ENCODE measurements at places on chromosomes 2 and 18. TPM values are rescaled to one million over a fixed set of nuclear protein-coding genes. Genes with fewer than 3 reads are reported as not detected.

Gene COLEC11
- 0.76 TPM for total RNA-seq

Gene CYP26B1
- 17.1 TPM for total RNA-seq

Gene CTAGE1
- not detected for total RNA-seq

Gene NPHP1
- 8.2 TPM for total RNA-seq

Gene CHN1
- total RNA-seq: 21.5 TPM

Gene MOCOS
- total RNA-seq: 2.7 TPM

Gene DES
- 0.47 TPM for total RNA-seq

Gene CLEC4F
- total RNA-seq: not detected

Gene LRATD1
- total RNA-seq: 0.09 TPM

Gene FAM237A
- total RNA-seq: not detected

Gene DCDC2C
- 0.26 TPM for total RNA-seq

Gene ZSWIM2
- not detected for total RNA-seq

Gene TPO
- total RNA-seq: 0.12 TPM

Gene KIAA2012
- total RNA-seq: not detected

Gene EMX1
- not detected for total RNA-seq

Gene FBXO48
- 0.60 TPM for total RNA-seq

Gene TRIM54
- total RNA-seq: 1.1 TPM

Gene NT5DC4
- total RNA-seq: not detected

Gene FKBP1B
- 11.9 TPM for total RNA-seq
